ENCODE measurements at places on chromosomes 16 and 17. TPM values are rescaled to one million over a fixed set of nuclear protein-coding genes. Genes with fewer than 3 reads are reported as not detected.

HASPIN gene
- total RNA-seq: 1.5 TPM

DNA sequence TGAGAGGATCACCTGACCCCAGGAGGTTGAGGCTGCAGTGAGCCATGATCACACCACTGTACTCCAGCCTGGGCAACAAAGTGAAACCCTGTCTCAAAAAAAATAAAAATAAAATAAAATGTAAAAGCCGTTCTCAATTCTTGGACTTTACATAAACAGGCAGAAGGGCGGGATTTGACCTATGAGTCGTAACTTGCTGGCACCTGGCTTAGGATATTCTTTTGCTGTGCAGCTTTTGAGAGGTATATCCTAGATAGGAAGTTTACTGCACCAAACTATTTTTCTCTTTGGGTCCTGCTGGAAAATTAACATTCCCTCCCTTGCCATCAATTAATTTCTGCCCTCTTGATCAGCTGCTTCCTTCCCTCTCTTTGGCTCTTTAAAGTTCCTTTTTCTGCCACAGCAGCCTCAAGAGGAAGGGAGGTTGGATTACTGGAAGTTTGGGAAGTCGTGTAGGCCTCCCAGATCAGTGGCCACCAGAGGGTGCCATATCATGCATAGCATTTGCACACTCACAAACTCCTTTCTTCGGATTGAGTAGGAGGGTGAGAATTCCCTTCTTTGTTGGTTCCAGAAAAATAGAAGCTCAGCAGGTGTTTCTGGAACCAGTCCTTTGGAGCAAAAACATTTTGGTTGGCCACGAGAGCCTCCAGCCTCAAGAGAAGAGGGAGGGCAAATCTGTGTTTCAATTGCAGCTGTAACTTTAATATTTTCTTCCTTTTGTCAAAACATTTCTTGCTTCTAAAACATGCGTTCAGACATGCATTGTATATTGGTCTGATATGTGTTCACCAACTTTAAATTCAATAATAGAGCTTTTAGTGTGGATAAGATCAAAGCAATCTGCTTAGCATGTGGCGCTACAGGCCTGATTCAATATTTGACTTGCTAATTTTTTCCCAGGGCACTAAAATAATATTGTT, 147.3 kb downstream of the CCDC182 start:
- no peaks in the 10 kb centered on the region for H3K36me3 ChIP-seq
- no peak overlapping the region for H3K27ac ChIP-seq
- DNase-seq: peak; percentile 88

- peaks cover 32% of the 10 kb centered on the region for H3K27me3 ChIP-seq
- no peak for DNase-seq
- H3K4me1 ChIP-seq: no peaks in the 10 kb centered on the region
Observed at GRCh38 chr16:5062051-5062450, 3.7 kb downstream of the C16orf89 start.

DNA sequence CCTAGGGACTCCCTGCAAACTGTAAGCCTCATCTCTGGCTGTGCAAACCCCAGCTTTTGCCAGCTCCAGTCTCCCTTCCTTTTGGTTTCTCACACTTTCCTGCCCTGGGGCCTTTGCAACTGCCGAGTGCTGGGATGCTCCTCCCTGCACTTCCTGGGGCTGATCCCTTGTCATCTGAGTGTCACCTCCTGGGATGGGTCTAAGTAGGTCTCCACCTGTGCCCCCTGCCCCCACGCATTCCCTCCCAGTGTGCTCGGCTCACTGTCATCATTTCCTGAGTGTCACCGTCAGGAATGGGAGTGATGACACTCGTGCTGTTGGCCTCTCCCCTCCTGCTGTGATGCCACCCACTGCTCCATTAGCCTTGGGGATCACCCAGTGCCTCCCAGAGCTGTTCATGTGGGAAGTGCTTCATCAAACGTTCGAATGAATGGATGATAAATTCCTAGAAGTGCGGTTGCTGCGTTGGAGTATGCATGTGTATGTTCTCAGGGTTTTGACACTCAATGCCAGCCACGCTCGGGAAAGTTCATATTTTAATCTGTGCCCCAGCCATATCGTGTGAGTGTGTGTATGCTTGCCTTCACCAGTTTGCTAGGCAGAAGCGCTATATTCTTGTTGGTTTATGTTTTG, 189.9 kb downstream of the NTN1 start:
- peaks cover 10% of the 10 kb centered on the region for H3K27me3 ChIP-seq
- H3K4me1 ChIP-seq: no peaks in the 10 kb centered on the region
- H3K27ac ChIP-seq: no peak overlapping the region
- no peak for DNase-seq
- no peaks in the 10 kb centered on the region for H3K36me3 ChIP-seq

GRCh38 chr16:48446534-48446920, 61.3 kb upstream of the SIAH1 start:
- no peak overlapping the region for H3K4me3 ChIP-seq
- no peaks in the 10 kb centered on the region for H3K27me3 ChIP-seq
- H3K4me1 ChIP-seq: peaks cover 12% of the 10 kb centered on the region

Data from osteoblast (primary cell).